ENCODE measurements at places on chromosomes 3 and 15. TPM values are rescaled to one million over a fixed set of nuclear protein-coding genes. Genes with fewer than 3 reads are reported as not detected.
A peak's percentile ranks its signal among the peaks of the same experiment; 100 is the strongest.

Gene LMAN1L
- 20.6 TPM for total RNA-seq

GRCh38 chr3:176469694-176470205 lies 727.5 kb downstream of the TBL1XR1 start:
- no peak for DNase-seq

Gene MBNL1
- 182 TPM for total RNA-seq

Gene C2CD4B
- total RNA-seq, result 1.5 TPM

GRCh38 chr3:16828815-16829214 lies 55.9 kb upstream of the PLCL2 start:
- DNase-seq, result no peak

- no peak for DNase-seq
Measured at GRCh38 chr15:73873889-73874511, 636 bp downstream of the TBC1D21 start.

Gene KLHL6
- 0.65 TPM for total RNA-seq

Gene SMAD6
- total RNA-seq, result 14.1 TPM

Gene AHSG
- not detected for total RNA-seq

Gene CHRM5
- total RNA-seq, result not detected

DNA sequence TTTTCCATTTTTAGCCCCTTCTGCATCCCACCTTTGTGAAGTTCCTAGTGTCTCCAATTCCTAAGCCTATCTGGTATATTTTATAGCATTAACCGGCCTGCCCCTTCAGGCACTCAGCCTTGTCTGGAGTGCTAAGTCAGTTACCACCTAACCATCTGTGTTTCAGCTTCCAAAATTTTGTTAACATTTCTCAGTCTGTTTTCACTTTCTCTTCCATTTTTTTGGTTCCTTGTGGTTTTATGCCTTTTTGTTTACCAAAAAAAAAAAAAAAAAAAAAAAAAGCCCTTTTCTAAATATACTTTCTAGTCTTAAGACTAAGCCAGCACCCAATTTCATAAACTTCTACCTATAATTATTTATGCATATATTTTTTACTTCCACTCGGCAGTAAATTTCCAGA lies 92.4 kb downstream of the CSNK1G1 start:
- no peak for DNase-seq

- no peak for DNase-seq
Measured at GRCh38 chr15:28260317-28260716, 61.7 kb downstream of the HERC2 start.

DNA sequence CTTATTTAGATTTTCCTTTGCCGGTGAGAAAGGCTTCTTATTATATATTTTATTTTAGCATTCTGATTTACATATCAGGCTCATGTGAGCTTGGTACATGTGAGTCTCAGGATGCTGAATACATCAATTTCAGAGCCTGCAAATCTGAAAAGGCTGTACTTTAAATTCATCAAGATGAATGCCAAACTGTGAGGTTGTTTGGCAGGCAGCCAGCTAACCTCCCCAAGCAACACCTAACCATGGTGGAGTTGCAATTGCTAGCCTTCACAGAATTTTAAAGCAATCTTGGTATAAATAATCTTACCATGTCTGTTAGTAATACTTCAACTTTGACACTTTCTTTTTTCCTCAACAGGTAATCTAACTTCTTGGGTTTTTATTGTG lies 252.5 kb downstream of the CDIN1 start:
- DNase-seq, result no peak

Gene SNX33
- 12.4 TPM for total RNA-seq

DNA sequence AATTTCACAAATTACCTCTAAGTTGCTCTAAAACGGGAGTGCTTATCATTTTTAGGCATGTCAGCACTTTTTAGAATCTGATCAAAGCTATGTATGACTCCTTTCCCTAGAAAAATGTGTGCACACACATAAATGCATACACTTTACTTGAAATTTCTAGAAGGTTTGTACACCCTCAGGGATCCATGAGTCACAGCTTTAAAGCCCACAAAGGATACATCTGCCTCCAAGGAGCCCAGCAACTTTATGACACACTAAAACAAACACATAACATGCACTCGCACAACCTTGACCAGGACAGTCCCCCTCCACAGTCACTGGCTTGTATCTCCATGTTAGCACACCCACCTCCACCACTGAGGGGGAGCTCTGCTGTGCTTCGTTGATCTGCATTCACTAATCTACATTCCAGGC lies 722.0 kb upstream of the CFAP20DC start:
- DNase-seq, result no peak

GRCh38 chr3:114411811-114412803 lies 118.3 kb downstream of the TIGIT start:
- peak; percentile 36 for DNase-seq

Gene KBTBD13
- total RNA-seq, result 9.4 TPM

DNA sequence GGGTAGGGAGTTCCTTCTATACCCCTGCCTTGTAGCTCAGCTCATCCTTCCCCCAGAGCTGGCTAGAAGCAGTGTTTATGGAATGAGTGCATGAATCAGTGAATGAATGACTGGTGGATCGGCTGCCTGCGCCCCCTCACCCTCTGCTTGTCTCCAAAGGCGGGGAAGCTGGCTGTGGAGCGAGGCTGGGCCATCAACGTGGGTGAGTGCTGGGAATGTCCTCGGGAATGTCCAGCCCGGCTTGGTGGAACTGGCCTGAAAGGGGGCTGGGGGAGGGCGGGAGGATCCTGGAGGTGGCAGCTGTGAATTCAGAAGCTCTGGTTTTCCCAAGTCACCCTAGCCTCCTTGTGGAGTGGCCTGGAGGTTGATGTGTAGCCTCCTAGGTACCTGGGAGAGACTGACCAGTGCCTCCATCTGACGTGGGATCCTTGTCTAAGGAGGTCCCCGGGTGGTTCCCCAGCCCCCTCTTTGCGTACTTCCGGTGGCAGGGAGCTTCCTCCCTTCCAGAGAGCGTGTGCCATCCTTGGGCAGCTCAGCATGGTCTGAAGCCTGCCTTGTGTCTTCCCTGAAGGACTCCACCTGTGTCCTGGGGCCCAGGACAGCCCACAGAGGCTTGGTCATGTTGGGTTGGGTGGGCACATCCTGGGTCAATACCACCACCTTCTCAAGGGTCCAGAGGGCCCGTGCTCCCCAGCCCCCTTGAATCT lies 18.4 kb downstream of the HDAC11 start:
- DNase-seq, result peak; percentile 38

DNA sequence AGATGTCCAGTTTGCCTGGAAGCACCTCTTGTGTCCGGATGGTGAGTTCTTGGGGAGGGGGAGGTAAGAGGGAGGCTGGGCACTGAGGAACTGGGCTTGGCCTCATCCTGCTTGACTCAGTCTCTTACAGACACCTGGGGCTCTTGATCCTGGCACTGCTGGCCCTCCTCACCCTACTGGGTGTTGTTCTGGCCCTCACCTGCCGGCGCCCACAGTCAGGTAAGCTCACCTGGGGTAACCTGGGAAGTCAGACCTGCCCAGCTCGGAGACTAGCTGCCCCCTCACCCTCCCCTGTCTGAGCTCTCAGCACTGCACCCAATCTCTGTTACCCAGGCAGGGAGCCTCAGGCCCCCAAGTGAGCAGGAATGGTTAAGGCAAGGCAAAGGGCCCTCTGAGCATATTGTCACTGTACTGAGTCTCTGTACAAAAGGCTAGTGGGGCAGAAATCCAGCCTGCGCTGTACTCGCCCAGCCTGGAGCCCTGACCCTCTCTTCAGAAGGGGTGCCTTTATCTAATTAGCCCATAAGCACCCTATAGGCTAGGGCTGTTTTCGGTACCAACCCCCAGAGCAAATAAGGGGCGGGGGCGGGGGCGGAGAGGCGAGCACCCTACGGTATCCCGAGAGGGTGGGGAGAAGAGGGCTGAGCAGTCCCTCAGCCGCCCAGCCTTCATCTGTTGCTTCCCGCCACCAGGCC lies 2.2 kb upstream of the IL17RC start:
- no peak for DNase-seq

- no peak for DNase-seq
Measured at GRCh38 chr15:91316126-91316525, 216.1 kb downstream of the SV2B start.

DNA sequence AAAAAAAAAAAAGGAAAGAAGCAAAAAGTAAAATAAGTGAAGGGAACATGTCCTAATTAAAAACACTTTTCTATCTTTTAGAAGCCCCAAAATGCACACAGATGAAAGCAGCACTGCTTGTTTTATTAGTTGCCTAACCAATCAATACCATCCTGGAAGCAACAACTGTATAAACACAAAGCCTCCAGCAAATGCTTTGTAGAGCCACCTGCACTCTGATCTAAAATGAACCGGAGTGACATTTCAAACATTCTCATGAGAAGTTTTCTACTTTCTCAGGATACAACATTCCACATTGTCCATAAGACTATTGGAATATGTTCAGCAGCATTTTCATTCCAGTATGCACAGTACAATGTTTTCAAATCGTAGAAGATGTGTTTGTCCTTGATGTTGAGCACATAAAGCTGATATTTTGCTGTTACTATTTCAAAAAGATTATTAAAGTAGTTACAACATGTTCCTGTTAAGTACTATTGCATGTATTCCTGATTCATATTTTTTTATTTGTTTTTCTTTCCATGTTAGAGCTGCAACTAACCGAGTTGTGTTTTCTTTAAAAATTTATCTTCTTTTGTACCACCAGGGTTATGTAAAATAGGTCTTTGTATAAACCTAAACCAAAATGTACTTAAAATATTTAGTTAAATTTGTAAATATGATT lies 50.3 kb upstream of the PLSCR5 start:
- DNase-seq, result no peak

DNA sequence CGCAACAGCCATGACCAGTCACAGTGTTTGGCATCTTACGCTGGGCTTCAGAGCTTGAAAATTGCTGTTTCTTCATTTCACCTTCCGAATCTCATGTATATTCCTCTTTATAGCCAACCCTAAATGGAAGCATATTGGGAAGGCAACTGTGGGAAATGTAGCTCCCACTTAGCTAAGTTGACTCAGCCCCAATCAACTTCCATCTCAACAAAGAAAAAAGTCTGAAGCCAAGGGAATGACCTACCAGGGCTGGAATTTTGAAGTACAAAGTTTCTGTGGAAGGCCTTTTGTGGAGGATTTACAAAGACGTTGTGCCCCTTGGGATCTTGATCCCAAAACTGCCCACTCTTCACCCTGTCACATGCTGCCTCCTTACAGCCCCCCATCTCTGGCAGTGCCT lies 85.2 kb upstream of the OXTR start:
- no peak for DNase-seq

DNA sequence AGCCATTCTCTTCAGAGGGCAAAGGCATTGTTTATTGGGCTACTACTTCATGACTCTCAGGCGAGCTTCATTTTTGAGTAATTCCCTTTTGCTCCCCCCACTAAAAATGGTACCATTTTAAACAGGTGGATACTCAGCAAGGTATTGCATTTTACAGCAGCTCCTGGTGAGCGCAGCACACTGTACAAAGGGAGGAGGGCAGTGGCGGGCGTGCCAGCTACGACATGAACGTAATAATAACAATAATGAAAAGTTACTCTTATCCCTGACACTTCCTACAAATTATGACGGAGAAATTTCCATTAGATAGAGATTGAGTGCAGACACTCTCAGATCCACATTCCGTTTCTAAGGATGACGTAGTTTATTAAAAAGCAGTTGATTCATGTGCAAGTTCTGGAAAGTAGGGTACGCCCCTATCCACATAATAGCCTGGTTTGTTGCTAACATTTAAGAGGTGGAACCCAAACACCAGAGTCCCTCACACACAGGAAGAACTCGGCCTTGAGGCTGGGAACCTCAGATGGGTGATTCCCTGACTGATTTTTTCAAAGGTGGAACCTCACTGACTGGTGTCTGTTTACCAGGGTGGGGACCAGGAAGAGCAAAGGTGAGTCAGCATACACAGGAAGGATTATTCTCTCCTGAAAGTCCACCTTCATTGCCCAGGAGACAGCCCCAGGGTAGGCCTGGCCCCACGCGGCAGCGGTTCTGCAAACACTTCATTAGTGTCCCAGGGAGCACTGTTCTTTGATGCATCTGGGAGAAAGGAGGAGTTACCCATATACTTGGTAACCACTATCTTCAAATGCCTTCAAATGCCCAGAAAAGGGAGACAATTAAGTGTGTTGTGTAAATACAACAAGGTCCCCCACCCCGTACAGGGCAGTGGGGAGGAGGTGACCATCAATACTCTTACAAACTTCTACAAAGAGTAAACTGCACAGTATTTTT lies 69.9 kb downstream of the LDHAL6B start:
- DNase-seq, result no peak

Gene RHOV
- total RNA-seq, result not detected

Gene NAALADL2
- total RNA-seq, result 2.2 TPM

Gene IRAK2
- 1.7 TPM for total RNA-seq

GRCh38 chr3:105353485-105354161 lies 13.1 kb upstream of the ALCAM start:
- peak; percentile 46 for DNase-seq

- DNase-seq, result no peak
Measured at GRCh38 chr3:34995796-34996430, 643.4 kb upstream of the ARPP21 start.

All from Right ventricle myocardium superior (tissue), 1 donor.